ENCODE measurements at places on chromosomes 13 and 19. TPM values are rescaled to one million over a fixed set of nuclear protein-coding genes. Genes with fewer than 3 reads are reported as not detected.

The CLEC4M gene
- total RNA-seq: not detected

DNA sequence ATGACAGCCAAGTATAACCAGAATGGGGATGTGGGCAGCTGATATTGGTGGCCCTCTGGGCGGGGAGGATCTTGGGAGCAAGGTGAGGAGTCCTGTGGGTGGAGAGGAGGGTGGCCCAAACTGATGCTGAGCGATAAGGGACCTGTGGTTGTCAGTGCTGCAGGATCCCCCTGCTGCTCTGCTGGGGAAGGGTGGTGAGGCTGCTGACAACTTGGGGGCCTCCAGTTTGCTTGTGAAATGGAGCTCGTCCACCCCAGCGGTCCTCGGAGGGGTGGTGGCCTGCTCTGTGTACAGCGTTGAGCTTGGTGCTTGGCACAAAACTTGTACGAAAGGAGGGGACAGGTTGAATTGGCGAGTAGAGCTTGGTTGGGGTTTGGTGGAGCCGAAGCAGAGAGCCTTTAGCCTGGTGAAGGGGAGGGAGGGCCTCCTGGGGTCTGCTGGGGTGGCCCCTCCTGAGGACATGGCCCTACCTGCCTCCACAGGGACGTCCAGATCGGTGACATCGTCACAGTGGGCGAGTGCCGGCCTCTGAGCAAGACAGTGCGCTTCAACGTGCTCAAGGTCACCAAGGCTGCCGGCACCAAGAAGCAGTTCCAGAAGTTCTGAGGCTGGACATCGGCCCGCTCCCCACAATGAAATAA, 2.9 kb downstream of the RPS11 start:
- DNase-seq: no peak

DNA sequence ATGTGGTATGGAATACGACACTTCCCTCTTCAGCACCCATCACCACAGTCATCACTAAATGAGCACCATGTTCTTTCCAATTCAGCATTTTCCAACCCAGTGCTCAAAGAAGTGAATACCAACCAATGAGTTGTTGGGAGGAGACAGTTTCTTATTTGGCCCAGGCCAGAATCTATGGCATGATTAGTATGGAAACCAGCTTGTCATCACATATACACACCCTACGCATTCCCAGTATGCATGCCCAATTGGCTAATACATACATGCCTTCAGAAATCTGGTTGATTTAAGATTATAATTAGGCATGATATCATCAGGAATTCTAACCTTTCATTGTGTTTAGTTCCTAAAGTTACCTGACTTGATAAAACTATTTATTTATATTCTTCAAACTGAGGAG, 430.0 kb downstream of the DIAPH3 start:
- DNase-seq: no peak

The MBD3L2 gene
- total RNA-seq: not detected

DNA sequence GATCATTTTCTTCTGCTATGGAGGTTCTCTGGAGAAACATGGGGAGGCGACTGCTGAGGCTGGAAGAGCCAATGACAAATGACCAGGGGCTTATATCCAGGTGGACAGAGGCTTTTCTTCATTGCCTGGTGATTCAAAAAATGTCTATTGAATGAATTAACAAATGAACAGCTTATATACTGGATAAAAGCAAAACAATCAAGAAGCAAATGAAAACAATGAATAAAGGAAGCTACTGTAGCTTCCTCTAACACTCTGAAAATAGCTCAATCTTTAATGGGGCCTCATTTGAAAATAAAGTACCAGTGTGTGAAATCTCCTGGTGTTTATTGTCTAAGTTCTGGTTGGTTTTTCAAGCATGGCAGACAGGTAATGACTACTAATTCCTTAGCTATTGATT, 167.5 kb upstream of the TMTC4 start:
- DNase-seq: no peak

GRCh38 chr13:46211116-46211482, 629 bp upstream of the LRRC63 start:
- no peak for DNase-seq

DNA sequence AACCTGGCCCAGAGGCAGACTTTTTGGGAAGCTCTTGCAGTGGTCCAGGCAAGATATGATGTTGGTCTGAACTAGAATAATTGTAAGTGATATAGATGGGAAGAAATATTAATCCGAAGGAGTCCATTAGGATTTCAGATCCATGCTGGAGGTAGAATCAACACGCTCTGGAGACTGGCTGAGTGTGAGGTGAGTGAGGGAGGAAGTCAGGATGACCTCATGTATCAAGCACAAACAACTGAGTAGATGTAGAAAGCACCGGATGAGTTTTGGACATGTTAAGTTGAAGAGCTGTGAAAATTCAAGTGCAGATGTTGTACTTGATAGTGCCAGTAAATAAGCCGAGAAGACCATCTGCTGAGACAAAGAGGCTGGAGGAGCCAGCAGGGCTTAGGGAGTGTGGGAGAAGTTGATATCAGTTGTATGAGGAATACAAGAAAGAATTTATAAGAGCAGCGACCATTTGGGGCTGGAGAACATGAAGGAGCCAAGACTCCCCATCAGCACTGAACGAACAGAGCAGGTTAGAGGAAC, 5.3 kb upstream of the CNMD start:
- DNase-seq: no peak

- DNase-seq: no peak
Measured at GRCh38 chr13:20701461-20701860, 2.0 kb upstream of the IL17D start.

The CLEC17A gene
- not detected for total RNA-seq

- no peak for DNase-seq
Measured at GRCh38 chr19:41861116-41861768, 1.2 kb downstream of the RPS19 start.

The ADGRE3 gene
- not detected for total RNA-seq

- DNase-seq: peak; percentile 75
Measured at GRCh38 chr13:33191425-33192210, 93.9 kb downstream of the STARD13 start.

GRCh38 chr19:15396436-15396835, 16.8 kb upstream of the AKAP8 start:
- DNase-seq: no peak

The TRAPPC2B gene
- total RNA-seq: 14.4 TPM

The ZFP36 gene
- 1.4 TPM for total RNA-seq

GRCh38 chr13:106492588-106493475, 42.6 kb downstream of the EFNB2 start:
- DNase-seq: no peak

GRCh38 chr19:50202386-50202785, 1.0 kb upstream of the MYH14 start:
- no peak for DNase-seq

- DNase-seq: no peak
Measured at GRCh38 chr13:54175466-54175865, 1146.9 kb downstream of the OLFM4 start.

- no peak for DNase-seq
Measured at GRCh38 chr19:46077815-46078167, 37.0 kb upstream of the IGFL4 start.

- DNase-seq: no peak
Measured at GRCh38 chr19:55005684-55006488, 32.2 kb downstream of the GP6 start.

- DNase-seq: no peak
Measured at GRCh38 chr13:30116379-30116778, 191.0 kb downstream of the KATNAL1 start.

- DNase-seq: no peak
Measured at GRCh38 chr13:38167164-38167822, 182.4 kb upstream of the UFM1 start.

DNA sequence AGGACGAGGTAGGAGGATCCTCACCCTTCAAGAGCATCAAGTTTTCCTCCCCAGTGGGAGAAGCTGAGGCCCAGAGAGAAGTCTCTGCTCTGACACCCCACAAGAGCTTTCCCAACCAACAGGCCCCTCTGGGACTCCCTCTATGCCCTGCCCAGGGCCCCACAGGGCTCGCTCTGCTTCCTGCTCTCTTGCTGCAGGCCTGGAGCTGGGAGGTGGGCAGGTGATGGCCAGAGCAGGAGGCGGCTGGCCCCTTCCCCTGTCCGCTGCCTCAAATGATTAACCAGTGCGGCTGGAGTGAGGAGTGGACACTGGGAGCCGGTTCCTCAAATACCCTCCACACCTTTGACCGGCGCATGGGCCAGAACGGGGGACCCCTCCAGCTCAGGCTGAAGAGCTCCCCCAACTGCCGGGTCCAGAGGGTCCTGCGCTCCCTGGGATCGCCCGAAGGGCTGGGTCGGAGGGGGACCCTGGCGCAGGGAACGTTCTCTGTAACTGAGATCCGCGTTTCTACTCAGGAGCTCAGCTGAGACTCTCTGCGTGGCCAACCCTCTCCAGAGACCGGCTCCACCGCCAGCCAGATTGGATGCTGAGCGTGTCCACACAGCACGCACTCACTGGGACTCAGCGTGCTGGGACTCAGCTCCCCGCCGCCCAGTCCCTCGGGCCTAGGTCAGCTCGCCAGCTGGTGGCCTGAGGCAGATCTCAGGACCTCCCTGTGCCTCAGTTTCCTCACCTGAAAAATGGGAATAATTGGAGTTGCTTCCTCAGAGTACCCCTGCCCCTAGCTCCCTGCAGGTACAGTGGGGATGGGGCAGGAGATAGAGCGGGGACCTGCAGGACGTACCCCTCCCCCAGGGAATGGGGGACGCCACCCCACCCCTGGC, 6.7 kb upstream of the ONECUT3 start:
- DNase-seq: peak; percentile 13

The DMKN gene
- 0.36 TPM for total RNA-seq

The SIGLECL1 gene
- not detected for total RNA-seq

DNA sequence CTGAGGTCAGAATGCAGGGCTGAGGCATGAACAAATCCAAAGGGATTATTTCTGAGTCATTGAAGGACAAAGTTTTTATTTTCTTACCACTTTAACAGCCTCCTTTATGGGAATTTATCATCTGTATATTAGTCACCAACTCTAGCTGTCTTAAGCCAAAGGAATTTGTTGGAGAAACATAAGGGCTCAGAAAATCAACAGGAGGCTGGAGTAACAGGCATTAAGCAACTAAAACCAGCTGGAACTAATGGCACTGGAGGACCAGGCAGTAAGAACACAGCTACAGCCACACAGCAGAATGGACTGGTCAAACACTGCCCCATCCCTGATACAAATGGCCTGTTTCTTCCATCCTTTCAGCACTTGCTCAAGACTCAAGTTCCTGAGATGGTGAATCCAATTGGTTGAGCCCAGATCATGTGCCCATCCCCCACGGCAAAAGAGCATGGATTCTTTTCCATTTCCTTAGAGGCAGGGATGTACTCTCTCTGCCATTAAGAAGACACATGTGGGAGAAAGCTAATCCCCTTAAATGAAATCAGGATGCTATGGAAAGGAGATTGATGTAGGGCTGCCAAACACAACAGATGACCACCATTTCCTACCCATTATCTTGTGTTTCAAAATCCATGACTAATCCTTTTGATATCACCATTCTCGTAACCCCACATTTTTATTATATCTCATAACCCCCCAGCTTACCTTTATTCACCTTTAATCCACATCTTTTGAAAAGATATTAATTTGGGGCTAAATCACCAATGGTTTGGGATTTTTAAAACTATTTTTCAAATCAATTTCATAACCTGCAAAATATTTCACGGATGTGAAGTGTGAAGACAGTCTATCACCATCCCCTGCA, 157.0 kb upstream of the FNDC3A start:
- peak; percentile 98 for DNase-seq
